ENCODE measurements at places on chromosomes 4 and X.
A peak's percentile ranks its signal among the peaks of the same experiment; 100 is the strongest.

DNA sequence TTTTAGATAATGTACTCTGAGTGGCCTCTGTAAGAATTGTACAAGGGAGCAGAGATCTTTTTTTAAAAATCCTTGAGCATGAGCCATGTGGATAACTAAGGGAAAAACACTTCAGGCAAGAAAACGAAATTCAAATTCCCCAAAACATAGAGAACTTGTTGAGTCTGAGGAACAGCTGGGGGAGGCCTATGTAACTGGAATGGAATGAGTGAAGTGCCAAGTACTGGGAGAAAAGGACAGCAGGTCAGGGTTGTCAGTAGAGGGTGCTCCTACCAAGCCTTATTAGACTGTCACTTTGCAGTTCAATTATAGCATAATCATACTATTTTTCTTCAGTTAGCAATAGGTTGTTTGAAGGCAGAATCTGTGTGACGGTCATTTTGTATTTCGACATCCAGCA is 135.1 kb downstream of the ARHGAP6 start:
- no peak for DNase-seq

GRCh38 chr4:1958276-1959103 is 50.3 kb downstream of the NELFA start:
- DNase-seq, result no peak

GRCh38 chr4:174277433-174277832 is 6.0 kb downstream of the FBXO8 start:
- no peak for DNase-seq

DNA sequence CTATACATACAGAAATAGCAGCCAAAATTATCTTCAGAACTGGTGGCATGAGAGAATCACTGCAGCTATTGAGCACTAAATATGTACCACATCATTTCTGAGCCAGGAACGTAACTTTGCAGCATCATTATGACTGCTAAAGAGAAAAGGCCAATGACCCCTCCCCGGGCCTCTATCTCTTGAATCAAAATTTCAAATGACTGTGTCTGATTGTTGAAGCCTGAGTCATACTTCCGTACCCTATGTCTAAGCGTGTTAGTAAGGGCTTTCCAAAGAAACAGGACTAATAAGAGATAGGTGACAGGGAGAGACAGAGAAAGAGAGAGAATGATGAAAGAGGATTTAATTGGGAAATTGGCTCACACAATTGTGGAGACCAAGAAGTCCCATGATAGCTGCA is 445.5 kb upstream of the SPANXN1 start:
- no peak for DNase-seq

DNA sequence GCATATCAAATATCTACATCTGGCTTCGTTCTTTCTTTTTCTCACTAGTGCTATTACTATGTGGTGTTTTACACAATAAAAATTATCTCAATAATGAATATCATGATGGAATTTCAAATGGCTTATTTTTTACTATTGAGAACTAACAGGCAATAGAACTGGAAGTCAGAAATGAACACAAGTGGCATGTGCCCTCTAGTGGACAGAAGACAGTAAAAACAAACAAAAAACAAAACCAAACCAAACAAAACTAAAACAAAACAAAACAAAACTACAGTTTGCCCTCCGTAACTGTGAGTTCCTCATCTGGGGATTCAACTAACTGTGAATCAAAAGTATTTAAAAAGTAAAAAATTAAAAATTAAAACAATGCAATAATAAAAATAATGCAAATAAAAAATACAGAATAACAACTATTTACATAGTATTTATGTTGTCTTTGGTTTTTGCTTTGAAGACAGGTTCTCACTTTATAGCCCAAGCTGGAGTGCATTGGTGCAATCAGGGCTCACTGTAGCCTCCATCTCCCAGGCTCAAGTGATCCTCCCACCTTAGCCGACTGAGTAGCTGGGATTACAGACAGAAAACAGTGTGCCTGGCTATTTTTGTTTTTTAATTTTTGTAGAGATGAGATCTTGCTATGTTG is 195.6 kb upstream of the TACR3 start:
- no peak for DNase-seq

DNA sequence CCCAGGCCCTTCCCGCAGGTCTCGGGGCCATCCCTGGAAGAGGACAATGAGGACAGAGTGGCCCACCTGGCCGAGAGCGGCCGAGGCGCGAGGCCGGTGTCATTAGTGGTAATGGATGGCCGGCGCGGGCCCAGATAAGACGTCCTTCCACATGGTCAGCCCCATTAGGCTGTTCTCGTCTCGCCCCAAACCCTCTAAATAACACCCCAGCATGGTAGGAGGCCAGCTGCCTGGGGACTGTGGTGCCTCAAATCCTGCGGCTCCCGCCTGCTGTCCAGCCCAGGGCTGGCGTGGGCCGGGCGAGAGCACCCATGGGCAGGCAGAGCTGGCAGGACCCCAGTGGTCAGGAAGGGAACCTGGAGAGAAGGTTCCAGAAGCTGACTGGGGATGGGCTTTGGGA is 121.7 kb downstream of the FAM53A start:
- no peak for DNase-seq

DNA sequence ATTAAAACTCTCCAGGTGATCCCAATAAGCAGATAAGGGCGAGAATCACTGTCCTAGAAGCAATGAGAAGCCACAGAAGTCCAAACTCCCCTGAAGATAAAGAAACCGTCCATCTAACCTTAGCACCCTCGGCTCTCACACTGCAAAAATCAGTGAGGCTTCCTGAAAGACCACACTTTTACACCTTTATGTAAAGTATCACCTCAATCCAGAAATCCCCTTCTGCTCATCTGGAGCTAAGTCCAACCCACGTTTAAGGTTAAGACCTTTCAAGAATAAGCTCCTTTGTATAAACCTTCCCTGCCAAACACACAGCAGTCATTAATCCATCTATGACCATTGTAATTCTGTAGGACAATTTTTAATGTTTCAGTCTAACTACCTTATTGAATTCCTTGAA is 41.7 kb downstream of the LIN54 start:
- no peak for DNase-seq

- DNase-seq, result peak; percentile 76
Measured at GRCh38 chr4:5710961-5711478, at the start of gene EVC. EVC (plus strand) TSS chr4:5711201; CDS start chr4:5711381, 180 bp downstream.

GRCh38 chrX:87167841-87168240 is 349.8 kb upstream of the KLHL4 start:
- no peak for DNase-seq

- no peak for DNase-seq
Measured at GRCh38 chr4:153198719-153199118, 5.5 kb upstream of the TRIM2 start.

DNA sequence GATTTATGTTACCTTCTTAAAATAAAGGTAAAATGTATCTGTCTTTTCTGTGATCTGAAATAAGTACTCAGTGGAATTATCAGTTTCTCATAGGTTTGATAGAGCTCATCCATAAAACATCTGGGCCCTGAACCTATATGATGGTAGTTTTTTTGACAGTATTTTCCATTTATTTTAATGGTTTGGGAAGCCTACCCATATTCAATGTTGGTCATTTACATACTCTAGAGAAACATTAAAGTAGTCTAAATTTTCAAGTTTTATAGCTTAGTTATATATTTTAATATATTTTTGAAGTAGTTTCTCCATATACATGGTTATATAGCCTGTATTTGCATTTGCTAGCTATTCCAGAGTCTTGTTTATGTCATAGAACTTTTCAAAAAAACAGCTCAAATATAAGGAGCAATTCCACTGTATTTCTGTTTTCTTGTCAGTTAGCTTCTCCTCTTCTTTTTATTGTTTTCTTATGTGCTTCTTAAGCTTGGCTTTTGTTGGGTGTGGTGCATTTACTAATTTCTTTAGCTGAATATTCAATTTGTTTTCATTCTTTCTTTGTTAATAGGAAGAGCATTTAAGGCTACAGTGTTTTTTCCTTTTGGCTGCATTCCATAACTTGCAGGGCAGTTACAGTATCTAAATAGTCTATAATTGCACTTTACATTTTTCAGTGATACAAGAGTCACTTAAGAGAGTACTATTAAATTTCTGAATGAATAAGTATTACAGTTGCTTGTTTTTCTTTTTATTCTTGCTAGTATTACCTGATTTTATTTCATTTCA is 181.4 kb downstream of the DKK2 start:
- DNase-seq, result no peak

DNA sequence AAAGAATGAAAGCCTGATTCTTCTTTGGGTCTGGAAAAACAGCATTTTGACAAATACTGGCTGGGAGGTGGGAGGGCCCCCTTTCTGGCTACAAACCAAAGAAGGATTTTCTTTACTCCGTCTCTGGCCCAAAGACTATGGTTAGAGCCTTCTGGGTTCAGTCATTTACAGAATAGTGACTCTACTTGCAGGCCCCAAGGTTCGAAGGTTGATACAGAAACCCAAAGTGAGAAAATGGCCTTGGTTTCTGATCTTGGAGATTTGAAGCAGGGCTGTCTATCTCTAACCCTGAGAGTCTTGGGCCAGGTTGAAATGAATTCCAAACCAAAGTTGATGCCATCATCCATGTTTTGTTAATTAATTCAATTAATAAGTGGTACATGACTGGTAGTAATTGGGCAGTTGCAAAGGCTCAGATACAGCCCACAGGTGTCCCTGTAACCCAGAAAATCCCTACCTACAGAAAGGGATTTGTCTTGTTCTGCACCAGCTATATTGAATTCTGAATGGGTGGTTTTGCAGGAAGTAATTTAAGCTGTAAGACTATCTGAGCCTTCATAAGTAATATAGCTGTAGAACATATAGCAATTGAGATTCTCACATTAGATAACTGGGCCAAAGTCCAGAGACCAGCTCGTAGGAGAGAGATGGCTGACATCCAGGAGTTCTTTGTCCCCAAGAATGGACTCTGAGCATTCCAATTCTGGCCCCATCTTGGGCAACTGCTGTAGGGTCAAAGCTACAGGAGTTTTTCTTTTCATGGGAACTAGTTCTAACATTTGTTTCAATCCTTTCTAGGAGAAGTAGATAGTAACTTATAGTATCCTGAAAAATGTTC is 34.5 kb downstream of the CHRNA9 start:
- DNase-seq, result no peak

DNA sequence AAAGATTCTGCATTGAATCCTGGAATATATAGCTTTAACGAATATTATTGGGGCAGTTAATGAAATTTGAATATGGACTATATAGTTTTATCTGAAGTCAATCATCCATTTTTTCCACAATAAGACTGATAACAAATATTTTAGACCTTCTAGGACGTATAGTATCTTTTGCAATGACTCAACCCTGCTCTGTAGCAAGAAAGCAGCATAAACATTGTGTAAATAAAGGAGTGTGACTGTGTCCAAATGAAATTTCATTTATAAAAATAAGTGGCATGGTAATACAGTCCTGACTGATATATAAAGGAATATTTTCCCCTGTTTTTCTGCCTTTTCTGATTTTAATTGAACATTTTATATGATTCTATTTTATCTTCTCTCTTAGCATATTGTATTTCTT is 947.7 kb upstream of the SLIT2 start:
- DNase-seq, result no peak

DNA sequence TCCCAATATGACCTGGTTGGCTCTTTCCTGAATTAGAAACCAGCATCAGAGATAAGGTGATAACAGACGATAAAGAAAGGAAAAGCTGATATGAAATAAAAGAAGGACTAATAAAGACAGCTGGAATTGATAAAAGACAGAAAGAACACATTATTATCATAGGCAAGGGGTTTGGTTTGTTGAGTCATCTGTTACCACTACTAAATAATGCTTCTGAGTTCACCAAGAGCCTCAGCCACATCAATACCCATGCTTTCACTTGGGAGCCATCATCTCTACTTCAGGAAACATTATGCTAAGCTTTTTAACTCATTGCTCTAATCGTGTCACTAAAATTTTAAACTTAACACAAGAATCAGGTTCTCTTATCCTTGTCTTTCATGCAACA is 27.6 kb downstream of the ANXA5 start:
- no peak for DNase-seq

DNA sequence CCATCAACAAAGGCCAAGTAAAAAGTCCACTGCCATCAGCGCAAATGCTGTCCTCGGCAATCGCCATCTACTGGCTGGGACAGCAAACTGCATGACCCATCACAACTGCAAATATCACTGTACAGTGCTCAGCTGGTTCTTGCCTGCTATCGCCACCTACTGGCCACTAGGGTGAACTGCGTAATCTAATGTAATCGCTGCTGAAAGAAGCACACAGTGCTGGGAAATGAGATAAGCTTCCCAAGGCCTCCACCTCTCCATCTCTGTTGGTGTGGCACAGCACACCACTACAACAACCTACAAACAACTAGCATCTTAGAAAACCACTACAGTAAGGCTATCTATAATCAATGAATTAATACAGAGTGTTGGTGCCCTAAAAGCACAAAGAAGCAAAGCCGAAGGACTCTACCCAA is 298.3 kb downstream of the TEX13A start:
- peak; percentile 14 for DNase-seq

DNA sequence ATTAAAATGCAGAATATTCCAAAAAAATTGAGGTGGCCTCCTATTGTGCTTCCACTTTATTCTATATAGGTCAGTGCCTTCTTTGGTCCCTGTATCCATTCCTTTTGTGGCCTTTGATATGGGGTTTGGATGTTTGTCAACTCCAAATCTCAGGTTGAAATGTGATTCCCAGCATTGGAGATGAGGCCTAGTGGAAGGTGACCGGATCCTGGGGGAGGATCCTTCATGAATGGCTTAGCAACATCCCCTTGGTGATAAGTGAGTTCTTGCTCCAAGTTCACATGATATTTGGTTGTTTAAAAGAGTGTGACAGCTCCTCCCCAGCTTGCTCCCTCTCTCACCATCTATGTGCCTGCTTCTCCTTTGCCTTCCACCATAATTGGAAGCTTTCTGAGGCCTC is 380.6 kb downstream of the INPP4B start:
- no peak for DNase-seq

GRCh38 chr4:117889978-117890377 is 144.3 kb upstream of the NDST3 start:
- no peak for DNase-seq

GRCh38 chrX:154727418-154727817 is 23.5 kb downstream of the GAB3 start:
- DNase-seq, result no peak

DNA sequence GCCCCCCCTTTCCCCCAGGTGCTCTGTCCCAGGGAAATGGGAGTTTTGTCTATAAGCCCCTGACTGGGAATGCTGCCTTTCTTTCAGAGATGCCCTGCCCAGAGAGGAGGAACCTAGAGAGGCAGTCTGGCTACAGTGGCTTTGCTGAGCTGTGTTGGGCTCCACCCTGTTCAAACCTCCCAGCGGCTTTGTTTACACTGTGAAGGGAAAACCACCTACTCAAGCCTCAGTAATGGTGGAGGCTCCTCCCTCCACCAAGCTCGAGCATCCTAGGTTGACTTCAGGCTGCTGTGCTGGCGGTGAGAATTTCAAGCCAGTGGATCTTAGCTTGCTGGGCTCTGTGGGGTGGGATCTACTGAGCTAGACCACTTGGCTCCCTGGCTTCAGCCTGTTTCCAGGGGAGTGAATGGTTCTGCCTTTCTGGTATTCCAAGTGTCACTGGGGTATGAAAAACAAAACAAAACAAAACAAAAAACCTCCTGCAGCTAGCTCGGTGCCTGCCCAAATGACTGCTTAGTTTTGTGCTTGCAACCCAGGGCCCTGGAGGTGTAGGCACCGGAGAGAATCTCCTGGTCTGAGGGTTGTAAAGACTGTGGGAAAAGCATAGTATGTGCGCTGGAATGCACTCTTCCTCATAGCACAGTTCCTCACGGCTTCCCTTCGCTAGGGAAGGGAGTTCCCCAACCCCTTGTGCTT is 41.7 kb downstream of the ITM2A start:
- DNase-seq, result no peak

- DNase-seq, result no peak
Measured at GRCh38 chrX:143964549-143964948, 80.7 kb downstream of the UBE2NL start.

GRCh38 chrX:65488495-65488894 is 46.1 kb downstream of the LAS1L start:
- DNase-seq, result no peak

GRCh38 chr4:123812066-123812390 is 415.4 kb downstream of the SPRY1 start:
- peak; percentile 36 for DNase-seq
